ENCODE measurements at places on chromosomes 3 and 15.

GRCh38 chr3:137687181-137687879, 76.8 kb upstream of the SOX14 start:
- no peak for DNase-seq

- no peak for DNase-seq
These were observed 12.0 kb downstream of the ZBTB38 start for GRCh38 chr3:141380279-141380678.

GRCh38 chr3:62797132-62797531, 78.1 kb downstream of the CADPS start:
- DNase-seq, result no peak

- no peak for DNase-seq
These were observed 193.9 kb upstream of the TPM1 start for GRCh38 chr15:62848632-62849050.

- no peak for DNase-seq
These were observed 701 bp downstream of the EIF5A2 start for GRCh38 chr3:170907637-170908234.

- DNase-seq, result no peak
These were observed 64.6 kb downstream of the MYO5A start for GRCh38 chr15:52464040-52464439.

DNA sequence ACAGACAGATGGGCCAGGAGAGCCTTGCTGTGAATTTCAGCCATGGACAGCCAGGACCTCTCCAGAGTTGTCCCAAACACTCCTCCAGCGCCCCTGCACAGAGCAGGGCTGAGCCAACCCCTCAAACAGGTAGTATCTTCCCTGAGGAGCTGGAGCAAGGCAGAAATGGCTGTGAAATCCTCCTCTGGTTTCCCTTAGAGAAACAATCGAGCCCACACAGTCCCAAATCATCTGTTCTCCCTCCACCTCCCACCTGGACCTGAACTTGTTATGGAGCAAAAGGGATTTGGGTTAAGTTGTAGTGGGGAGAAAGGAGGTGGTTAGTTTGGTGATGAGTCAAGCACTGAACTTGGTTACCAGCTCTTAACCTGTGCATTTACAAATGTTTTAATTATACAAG, 205.7 kb upstream of the BHLHE40 start:
- DNase-seq, result no peak

- no peak for DNase-seq
These were observed 43.7 kb downstream of the ANKRD28 start for GRCh38 chr3:15754047-15754446.

- DNase-seq, result no peak
These were observed 23.1 kb downstream of the HEG1 start for GRCh38 chr3:125032683-125033082.

DNA sequence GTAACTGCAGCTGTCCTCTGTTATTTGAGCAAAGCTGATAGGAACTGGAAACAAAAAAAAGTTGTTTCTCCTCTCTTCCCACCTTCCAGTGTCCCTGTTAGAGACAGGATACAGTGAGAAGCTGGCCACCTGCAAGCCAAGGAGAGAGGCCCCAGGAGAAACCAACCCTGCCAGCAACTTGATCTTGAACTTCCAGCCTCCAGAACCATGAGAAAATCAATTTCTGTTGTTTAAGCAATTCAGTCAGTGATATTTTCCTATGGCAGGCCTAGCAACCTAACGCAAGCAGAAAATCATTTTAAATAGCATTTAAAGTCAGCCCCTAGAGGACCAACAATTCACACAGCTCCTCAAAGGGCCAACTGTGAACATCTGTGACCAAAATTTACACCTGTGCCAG, 291.3 kb downstream of the OXSM start:
- DNase-seq, result no peak

All from posterior cingulate gyrus (tissue), 11 donors.